ENCODE measurements at places on chromosomes 3 and 15. TPM values are rescaled to one million over a fixed set of nuclear protein-coding genes. Genes with fewer than 3 reads are reported as not detected.
A peak's percentile ranks its signal among the peaks of the same experiment; 100 is the strongest.

Gene ALCAM
- total RNA-seq: 79.9 TPM

- no peak for DNase-seq
Observed at GRCh38 chr15:70625438-70625837, 137.9 kb downstream of the UACA start.

DNA sequence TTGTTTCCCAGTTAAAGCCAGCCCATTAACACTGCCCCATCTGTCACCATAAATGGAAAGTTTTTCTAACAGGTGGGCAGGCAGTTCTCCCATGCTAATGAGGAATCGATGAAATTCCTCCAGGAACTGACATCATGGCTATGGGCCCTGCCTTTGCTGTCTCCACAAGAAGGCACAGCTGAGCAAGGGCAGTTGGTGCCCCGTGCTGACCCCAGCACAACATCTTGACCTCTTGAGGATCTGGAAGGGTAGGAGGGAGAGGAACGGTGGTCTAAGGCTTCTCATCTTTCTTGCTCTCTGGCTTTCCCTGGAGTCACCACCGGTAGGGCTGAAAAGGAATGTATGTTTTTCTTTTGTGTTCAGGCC is 46.7 kb downstream of the CHCHD6 start:
- DNase-seq: no peak

DNA sequence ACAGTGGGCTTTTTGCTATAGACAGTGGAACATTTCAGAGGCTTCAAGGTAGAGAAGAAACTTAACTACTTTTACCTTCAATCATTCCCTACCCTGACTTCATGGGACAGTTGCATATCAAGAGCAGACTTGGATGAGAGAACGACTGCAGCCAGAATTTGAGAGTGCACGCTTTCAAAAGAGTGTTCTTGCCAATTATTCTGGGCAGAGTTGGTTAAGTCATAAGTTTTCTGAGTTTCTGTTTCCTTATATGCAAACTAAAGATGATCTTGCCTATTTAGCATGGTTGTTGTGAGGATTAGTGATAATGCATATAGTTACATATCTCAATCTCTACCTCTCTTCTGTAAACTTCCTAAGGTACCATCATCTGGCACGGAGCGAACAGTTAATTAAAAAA is 7.6 kb downstream of the SLC9A9 start:
- no peak for DNase-seq

Gene RARRES1
- total RNA-seq: 6.9 TPM

DNA sequence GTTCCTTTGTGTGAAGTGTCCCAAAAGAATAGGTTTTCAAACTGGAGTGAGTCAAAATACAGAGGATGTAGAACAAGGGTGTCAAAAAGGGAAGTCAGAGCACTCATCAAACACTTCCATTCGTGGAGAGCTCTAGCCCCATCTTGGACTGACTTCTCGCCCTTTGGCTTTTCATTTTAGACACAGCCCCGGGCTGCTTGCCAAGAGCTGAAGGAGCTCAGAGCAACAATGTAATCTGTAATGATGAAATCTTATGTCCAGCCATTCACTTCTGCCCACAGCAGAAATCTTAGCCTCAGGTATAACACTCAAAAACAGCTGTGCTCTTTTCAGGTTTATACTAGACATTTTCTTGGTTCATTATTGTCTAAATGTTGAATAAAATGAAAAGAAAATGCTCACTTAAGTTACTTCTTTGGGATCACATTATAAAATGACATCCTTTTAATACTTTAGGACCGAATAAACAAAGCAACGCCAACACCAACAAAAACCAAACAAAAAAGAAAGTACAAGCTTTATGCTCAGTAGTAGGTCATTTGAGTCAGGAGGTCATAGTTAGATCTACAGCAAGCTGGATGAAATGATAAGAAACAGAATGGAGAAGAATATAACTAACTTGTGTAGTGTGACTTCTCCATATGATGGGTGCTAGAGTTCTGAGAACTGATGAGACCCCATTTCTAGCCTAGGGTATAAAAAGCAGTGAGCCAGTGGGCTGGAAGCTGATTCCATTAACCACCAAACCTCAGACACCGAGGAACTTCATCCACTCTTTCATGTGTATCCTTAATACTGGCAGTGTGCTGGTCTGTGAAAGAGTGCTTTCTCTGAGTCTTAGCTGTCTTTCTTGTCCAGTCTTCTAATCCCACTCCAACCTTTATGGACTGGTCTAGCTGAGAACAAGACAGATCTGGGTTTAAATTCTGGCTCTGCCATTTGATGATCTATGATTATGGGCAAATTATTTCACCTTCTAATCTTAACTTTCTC is 131.8 kb upstream of the SLC7A14 start:
- DNase-seq: no peak

Gene ENTPD3
- total RNA-seq: 0.21 TPM

Gene CYP1A2
- not detected for total RNA-seq

Gene DET1
- 5.9 TPM for total RNA-seq

GRCh38 chr3:187519428-187519890 is 150.7 kb downstream of the SST start:
- no peak for DNase-seq

DNA sequence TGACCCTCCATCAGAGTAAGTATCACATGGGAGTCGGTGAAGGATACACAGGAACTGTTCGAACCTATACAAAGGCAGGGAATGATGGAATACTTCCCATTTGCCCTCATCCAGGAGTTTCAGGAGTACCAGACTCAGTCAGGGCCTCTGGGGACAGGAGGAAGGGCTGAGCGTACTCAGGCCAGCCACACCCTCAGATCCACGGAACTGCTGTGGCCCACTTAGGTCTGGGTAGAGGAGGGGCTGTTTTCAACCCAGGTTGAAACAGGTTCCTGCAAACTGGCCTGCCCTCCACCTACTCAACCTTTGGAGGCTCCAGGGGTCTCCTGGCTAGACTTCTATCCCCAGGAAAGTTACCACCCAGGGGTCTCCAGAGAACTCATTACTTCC is 6.7 kb upstream of the IGDCC3 start:
- DNase-seq: no peak

GRCh38 chr3:150699068-150699639 is 4.6 kb downstream of the ERICH6 start:
- DNase-seq: no peak

Gene PODXL2
- total RNA-seq: 70.4 TPM

- DNase-seq: no peak
Observed at GRCh38 chr3:134601539-134602439, 49.0 kb downstream of the KY start.

- no peak for DNase-seq
Observed at GRCh38 chr3:86225461-86225860, 765.5 kb downstream of the VGLL3 start.

DNA sequence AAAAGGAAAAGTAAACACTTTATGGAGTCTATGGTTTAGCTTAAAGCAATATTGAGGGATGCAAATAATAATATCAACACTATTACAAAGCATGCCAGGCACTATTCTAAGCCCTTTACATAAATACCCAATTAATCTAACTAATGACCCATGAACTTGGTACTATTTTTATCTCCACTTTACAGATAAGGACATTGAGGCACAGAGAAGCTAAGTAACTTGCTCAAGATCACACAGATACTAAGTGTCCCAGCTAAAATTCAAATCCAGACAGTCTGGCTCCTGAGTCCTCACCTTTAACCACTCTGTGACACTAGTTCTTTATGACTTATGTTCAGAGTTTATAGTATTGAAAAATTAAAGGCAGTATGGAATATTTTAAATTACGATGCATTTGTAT is 5.6 kb downstream of the MBD4 start:
- DNase-seq: no peak

GRCh38 chr15:59711451-59712243 is 22.5 kb upstream of the BNIP2 start:
- DNase-seq: no peak

GRCh38 chr15:78642331-78642730 is 1.3 kb upstream of the CHRNB4 start:
- no peak for DNase-seq

Gene RLBP1
- total RNA-seq: not detected

GRCh38 chr3:190718671-190719070 is 143.8 kb downstream of the GMNC start:
- DNase-seq: peak; percentile 54

- peak; percentile 25 for DNase-seq
Observed at GRCh38 chr15:47726399-47726823, 9.1 kb downstream of the SEMA6D start.

Gene RPUSD3
- 52.6 TPM for total RNA-seq

Gene GOLGA8G
- total RNA-seq: not detected

GRCh38 chr3:150216041-150216811 is 191.9 kb upstream of the TSC22D2 start:
- DNase-seq: no peak

DNA sequence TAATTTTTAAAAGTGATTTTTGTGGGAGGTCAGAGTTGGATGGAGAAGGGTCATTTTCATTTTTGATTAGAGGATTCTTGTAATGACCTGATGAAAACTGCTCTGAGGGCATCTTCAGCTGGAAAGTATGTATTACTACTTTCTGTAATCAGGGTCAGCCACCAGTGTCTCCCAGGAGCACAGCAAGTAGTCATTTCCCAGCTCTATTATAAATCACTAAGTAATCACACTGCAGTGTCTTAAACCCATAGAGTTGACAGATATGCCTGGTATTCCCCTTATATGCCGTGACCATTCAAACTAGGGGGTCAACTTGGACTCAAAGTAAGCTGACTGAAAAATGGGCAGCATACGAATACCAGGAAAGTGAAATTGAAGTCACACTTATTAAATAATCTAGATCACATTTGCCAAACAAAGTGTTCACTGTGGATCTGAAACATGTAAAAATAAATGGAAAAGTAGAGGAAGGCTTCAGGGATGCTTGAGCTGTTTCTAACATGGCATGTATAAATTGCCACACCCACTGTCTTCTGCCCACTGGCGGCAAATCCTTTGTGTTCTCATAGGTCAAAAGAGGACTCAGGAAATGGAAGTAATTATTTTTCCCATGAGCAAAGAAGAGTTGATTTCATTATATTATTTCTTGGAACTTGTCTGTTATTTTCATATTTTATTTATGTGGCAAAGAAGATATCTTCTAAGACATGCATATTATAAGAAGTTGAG is 105.7 kb downstream of the MBNL1 start:
- no peak for DNase-seq

Gene ZNF280D
- total RNA-seq: 13.3 TPM

DNA sequence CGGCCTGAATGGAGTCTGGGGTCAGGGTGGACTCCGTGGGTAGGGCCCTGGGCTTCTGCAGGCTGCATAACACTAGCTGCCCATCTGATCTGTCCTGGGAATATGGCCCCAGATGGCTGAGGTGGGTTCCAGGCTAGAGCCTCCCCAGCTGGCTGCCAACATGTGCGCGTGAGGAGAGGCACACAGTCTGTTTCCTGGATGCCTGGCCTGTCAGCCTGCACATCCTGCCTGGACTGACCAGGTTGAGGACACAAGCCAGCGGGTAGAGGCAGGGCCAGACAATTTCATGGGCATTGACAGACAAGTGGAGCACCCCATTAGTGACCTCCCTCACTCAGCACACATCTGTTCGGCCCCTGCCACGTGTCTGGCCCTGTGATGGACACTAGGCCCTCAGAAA is 29.8 kb upstream of the RPL29 start:
- no peak for DNase-seq

Gene MOBP
- 0.08 TPM for total RNA-seq

GRCh38 chr3:124793054-124793739 is 62.9 kb downstream of the UMPS start:
- DNase-seq: no peak

GRCh38 chr15:40949756-40950207 is 3.5 kb upstream of the CHAC1 start:
- DNase-seq: no peak

Gene TGM5
- total RNA-seq: not detected

DNA sequence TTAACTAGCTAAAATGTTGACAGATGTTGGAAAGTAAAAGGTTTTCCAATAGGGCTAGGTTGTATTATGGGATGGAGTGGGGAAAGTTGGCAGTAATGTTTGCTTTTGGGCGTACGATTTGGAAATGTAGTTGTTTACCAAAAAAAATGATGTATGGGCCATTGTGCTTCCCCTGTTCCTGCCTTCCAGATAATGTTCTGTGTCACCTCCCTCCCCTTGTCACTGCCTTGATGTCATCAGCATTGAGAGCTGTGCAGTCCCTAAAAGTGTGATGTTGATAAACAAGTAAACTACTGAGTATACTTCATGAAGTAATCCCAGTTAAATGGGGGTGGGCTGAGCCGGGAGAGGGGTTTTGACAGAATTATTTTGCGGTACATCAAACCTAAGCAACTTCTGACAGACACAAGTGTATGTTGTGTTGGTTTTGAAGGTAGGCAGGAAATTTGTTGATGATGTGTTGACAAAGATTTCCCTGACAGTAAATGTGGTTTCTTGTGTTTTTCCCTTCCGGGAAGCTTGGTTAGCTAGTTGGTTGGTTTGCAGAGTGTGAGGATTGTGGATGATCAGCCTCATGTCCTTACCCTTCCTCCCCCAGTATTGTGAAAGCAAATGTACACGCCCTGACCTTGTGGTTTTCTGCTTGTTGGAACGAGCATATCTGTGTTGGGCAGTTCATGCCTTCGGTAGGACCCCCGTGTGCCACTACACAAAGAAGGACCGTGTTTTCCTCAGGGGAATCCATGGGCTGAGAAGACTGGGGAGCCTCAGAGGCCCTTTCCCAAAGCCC is 87.3 kb downstream of the PGPEP1L start:
- no peak for DNase-seq

DNA sequence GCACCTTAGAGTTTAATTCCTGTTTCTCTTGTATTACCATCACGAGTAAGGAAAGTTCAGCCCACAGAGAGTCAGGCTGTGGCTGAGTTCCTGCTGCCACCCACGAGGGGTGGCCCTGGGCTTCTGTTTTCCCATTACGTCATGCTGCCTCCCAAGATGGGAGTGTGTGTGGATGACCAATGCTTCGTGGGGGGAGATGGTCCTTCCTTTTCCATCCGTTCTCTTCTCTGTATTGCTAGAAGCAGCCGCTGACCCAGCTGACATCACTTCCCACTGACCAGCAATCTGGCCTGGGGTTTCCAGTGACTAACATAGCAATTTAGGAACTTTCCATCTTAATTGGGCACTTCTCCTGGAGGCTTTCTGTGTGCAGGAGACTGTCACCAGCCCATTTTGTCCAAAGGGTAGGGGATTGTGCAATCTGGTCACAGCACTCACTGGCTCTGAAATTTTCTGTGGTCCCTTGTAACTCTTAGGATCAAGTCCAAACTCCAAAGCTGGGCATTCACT is 9.3 kb downstream of the IRAK2 start:
- peak; percentile 99 for DNase-seq

Gene GOLGA6D
- not detected for total RNA-seq

Gene GLDN
- total RNA-seq: not detected

DNA sequence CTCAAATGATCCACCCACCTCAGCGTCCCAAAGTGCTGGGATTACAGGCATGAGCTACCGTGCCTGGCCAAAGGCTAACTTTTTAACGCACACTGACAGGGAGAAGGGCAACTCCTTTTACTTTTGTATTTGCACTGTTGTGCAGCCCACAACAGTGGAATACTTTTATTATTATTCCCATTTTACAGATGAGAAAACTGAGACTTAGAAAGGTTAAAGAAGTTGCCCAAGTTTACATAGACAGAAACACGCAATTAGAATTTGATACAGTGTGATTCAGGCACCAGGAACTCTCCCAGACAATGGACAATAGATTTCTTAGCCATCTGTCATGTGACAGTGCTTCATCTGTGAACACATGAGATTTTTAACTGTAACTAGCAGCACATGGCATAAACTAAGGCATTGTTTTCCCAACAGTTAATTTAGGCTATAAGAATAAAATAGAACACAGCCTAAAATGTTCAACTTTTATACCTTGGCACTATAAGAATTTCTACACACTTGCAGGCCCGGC is 18.8 kb downstream of the STAG1 start:
- no peak for DNase-seq

Data from kidney epithelial cell (primary cell).